ENCODE measurements at places on chromosomes 13 and 19. TPM values are rescaled to one million over a fixed set of nuclear protein-coding genes. Genes with fewer than 3 reads are reported as not detected.

The PRSS57 gene
- total RNA-seq, result not detected

The TLE2 gene
- 45.8 TPM for total RNA-seq

The N4BP2L1 gene
- total RNA-seq, result 7.3 TPM

The MYCBP2 gene
- total RNA-seq, result 56.9 TPM

The FBN3 gene
- 0.15 TPM for total RNA-seq

The CBARP gene
- total RNA-seq, result 0.10 TPM

The KIR2DL1 gene
- not detected for total RNA-seq

The SIGLECL1 gene
- total RNA-seq, result not detected

Data from gastrocnemius medialis (tissue), 4 donors.